HFF-Myc (cell line): ENCODE measurements at places on chromosomes 12 and 14.

DNA sequence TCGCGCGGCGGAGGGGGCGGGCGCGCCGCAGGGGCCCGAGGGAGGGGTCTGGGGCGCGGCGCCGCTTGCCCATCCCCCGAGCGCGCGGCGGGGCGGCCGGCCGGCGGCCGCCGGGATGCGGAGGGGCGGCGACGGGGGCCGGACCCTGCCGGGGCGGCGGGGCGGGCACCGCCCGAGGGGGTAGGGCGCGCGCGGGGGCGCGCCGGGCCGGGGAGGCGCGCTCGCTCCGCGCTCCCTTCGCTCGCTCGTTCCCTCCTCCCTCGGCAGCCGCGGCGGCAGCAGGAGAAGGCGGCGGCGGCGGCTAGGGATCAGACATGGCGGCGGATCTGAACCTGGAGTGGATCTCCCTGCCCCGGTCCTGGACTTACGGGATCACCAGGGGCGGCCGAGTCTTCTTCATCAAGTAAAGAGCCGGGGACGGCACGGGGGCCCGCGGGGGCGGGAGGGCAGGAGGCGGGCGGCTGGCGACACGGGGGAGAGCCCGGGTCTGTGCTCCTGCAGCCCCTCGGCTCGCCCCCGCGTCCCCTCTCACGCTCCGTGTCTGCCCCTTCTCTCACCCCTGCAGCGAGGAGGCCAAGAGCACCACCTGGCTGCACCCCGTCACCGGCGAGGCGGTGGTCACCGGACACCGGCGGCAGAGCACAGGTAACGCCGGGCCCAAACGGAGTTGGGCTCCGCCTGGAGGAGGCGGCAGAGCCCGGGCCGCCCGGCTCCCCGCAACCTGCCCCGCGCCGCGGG lies at the start of gene PLEKHA5:
Gene PLEKHA5 (plus strand): TSS at position 248 of the 738 bp plus-strand sequence. CDS start 67 bp downstream, at position 315.
- no peak for DNase-seq

GRCh38 chr14:61537563-61538463 lies 157.5 kb upstream of the HIF1A start:
- no peak for DNase-seq

DNA sequence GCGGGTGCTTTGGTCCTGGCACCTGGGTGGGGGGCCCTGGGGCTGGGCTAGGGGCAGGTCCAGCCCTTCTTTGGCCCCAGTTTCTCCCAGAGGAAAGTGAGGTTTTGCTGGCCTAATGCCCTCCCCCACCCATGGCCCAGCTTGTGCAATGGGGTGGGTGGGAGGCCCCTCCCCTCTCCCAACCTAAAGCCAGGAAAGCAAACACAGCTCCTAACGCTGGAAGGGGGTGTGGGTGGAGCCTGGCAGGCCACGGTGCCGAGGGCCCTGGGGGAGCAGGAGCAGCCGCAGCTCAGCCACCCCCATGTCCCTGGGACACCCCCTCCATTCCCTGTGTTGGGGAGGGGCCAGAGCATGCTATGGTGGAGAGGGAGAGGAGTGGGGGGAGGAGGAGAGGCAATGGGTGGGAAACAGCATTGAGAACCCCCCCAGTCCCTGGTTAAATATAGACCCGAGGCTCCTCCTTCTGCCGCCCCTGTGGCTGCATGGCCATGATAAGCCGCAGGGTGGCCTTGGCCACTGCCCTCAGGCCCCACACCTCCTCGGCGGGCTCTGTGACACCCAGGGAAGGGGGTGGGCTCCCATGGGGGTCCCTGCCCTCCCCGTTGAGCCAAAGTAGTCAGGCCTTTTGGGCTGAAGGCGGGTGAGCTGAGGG lies 4.7 kb downstream of the EXOC3L4 start:
- no peak for DNase-seq

- no peak for DNase-seq
Measured at GRCh38 chr12:13186302-13186701, 10.2 kb upstream of the EMP1 start.

DNA sequence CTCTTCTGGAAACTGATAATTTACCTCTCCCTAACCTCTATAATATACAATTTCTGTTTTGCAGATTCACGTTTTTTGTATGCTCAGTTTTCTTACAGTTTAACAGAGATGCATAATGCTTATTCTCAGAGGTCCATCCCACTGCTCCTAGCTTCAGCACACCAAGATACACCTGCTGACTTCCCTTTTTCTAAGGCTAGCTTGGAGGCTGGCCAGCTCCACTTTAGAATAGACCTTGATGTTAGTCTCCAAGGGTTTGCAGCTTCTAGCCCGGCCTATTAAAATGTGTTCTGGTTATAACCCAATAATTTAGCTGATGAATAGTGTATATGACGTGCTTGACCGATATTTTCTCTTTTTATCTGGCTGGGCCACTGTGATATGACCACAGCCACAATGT lies 261.2 kb downstream of the EGLN3 start:
- no peak for DNase-seq

DNA sequence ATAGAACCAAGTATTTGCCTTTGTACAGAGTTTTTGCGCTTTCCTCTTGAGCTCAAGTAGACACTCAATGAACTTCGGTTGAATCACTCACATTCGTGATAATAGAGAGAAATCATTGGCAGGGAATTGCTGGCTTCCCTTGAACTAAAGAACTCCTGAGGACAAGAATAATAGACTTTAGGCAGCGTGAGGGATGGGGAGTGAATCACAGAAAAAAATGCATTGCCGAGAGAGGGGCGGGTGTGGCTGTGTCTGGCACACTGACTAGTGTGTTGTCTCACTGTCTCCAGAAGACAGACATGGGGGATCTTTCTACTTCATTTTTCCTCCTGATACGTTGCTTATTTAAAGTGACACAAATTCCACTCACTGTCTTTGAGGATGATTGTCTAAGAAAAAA lies 805.2 kb downstream of the BCL11B start:
- no peak for DNase-seq

DNA sequence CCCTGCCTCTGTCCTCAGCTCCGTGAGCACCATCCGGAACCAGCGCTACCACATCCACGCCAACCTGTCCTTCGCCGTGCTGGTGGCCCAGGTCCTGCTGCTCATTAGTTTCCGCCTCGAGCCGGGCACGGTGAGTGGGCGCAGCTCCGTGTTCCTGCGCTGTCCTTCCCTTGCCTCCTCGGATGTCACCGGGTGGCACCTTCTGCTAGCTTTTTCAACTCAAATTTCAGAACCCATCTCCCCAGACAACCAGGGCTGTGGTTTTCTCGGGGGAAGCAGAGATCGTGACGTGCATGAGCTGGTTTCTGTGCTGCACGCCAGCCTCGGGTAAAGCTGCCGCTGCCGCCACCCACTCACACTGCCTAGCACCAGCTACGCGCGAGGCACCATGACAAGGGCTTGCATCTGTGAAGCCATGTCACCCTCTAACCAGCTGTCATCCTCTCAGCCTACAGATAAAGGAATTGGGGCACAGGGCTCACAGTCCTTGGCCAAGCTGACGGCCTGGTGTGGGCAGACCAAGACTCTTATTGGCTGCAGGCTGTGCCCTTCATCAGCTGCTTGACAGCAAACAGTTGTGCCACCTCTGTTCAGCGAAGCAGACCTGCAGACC lies 152.1 kb downstream of the ADGRD1 start:
- no peak for DNase-seq

DNA sequence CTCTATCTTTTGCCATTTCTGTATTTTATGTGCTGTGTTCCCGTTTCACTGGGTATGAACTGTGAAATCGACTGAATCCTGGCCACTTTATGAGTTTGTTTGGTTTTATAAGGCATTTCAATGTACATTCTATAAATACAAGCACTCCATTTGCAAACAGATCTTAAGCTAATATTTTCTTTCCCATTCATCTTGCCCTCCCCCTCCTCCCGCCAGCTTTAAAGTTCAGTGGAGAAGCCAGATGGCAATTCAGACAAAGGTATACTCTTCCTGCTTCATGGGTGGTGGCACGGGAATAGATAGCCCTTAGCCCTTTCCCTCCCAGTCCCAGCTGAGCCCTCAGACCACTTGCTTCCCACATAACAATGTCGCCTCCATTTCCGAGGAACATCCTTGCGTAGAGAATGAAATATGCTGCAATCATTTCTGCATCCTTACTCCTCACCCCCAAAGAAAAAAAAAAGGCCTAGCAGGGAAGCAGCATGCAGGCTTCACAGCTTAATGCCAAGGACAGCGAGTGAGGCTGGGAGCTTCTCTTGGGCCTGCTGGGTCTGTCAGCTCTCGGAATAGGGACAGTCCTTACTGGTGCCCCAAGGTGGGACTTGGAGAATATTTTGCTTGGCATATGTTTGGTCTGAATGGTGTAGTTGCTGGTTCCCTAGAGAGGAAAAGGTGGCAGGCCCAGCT lies 52.8 kb upstream of the SRSF5 start:
- DNase-seq: no peak

DNA sequence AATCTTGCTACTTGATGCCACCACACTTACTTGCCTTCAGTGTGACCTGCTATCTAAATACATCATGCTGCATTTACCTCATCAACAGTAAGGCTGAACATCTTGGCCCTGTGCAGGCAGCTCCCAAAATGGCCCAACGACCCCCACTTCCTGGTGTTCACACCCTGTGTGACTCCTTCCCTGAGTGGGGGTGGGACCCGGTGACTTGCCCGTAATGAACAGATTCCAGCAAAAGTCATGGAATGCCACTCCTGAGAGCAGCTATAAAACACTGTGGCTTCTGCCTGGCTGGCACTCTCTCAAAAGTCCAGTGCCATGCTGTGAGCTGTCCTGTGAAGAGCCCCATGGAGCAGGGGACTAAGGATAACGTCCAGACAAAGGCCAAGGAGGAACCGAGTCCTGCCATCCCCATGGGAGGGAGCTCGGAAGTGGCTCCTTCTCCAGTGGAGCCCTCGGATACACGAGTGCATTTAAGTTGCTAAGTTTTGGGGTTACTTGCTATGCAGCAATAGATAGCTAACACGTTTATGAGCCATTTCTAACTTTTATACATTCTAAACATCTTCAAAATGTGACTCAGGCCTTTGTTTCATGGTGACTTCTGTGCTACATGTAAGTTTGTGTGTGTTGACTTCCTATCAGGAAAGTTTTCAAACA lies 33.0 kb downstream of the P2RX2 start:
- no peak for DNase-seq

GRCh38 chr12:95641299-95641952 lies 90.2 kb upstream of the USP44 start:
- no peak for DNase-seq

DNA sequence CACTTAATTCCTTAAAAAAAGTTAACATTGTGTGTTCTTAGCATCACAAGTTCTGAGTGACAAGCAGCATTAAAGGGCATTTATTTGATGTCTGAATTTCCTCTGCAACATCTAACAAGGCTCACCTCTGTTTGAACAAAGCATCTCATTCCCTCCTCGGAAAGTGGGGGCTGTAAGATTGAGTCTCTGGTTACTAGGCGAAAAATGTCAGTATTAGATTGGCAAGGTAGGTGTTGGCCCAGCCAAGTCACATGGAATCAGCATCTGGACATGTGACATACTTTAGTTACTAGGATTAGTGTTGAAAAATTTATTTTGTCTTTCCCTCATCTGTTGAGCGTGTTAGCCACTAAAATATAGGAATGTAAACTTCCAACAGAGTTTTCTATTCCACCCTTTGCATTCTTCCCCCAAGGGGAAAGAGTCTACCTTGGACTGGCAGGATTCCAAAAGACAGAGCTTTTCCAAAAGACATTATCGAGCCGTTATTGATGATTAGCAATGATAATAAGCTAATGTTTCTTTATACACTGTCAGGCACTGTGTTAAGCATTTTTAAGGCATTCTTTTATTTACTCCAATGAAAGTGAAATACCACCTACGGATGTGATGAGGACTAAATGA lies 194.9 kb upstream of the BTG1 start:
- no peak for DNase-seq

- DNase-seq: no peak
Measured at GRCh38 chr12:89663577-89664357, 44.9 kb downstream of the ATP2B1 start.

DNA sequence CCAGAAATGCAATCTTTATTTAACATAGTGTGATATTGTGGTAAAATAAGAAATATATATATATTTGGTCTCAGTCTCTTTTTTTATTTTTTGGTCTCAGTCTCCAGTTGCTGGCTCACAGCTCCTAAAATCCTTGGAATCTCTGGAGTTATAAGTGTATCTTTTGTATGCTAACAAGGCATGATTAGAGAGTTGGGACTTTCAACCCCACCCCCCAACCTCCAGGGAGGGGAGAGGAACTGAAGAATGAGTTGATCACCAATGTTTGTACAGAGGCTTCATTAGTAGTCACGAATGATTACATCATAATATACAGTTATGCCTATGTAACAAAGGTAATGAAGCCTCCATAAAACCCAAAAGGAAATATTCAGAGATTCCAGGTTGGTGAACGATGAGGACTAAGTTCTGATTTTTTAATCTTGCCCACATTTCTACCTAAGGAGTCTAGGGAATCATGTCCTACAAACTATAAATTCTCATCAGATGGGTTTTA lies 22.8 kb upstream of the LALBA start:
- no peak for DNase-seq

DNA sequence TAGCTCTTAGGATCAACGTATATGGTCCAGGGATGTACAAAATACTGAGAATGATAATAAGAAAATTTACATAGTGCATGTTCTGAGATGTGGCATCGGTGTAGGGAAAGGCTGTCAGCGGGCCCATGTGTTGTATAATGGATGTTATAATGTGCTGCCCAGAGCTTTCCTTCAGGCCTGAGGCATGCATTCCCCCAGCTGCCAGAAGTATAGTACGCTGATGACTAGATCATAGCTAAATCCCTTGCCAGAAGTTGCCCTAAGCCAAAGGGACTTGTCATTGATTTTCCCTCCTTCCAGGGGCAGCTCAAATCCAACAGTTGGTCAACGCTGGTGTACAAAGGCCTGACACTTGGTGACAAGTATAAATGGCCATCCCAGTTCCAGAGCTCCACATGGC lies 6.5 kb upstream of the OR11G2 start:
- no peak for DNase-seq

GRCh38 chr12:76957301-76957700 lies 78.5 kb upstream of the CSRP2 start:
- DNase-seq: no peak

GRCh38 chr12:128994856-128995255 lies 141.6 kb downstream of the GLT1D1 start:
- no peak for DNase-seq

DNA sequence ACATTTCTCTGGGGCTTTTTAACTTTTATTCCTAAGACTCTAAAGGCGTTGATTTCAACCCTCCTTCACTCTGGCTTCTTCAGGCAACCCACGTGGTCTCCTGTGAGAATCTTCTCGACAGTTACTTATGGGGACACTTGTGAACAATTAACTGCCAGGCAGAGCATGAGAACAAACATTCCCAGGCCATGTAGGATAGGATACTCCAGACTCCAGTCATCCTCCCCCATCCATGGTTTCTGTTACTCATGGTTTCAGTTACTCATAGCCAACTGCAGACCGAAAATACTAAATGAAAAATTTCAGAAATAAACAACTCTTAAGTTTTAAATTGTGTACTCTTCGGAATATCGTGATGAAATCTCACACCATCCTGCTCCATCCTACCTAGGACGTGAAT lies 19.5 kb downstream of the GPR68 start:
- DNase-seq: no peak

- DNase-seq: no peak
Measured at GRCh38 chr12:62915204-62915529, 19.8 kb downstream of the PPM1H start.

DNA sequence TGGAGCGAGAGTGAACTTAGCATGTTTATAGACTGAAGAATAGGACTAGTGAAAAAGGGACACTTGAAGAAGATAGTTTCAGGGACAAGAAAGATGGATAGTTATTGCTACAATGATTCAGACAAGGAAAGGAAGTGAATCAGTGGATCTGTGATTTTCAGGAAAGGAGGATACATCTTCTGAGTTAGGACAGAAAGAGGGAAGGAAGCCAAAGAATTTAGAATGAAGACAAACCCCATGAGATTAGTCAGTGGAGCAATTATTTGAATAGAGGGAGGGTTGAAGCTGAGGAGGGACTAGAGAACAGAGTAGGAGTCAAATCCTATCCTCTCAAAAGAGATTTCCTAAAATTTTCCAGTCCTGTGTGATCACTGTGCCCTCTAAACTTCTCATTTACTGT lies 282.7 kb downstream of the AKAP6 start:
- DNase-seq: no peak
